ENCODE measurements at places on chromosomes 5 and 9. TPM values are rescaled to one million over a fixed set of nuclear protein-coding genes. Genes with fewer than 3 reads are reported as not detected.

C9orf43 gene
- not detected for total RNA-seq

GRCh38 chr5:35651002-35651756 lies 33.5 kb downstream of the SPEF2 start:
- no peak overlapping the region for H3K27ac ChIP-seq
- no peaks in the 10 kb centered on the region for H3K36me3 ChIP-seq
- H3K27me3 ChIP-seq = no peaks in the 10 kb centered on the region

- no peak for DNase-seq
- H3K27me3 ChIP-seq = no peaks in the 10 kb centered on the region
- H3K4me3 ChIP-seq = no peak overlapping the region
- no peaks in the 10 kb centered on the region for H3K36me3 ChIP-seq
- no peaks in the 10 kb centered on the region for H3K4me1 ChIP-seq
These were observed 20.4 kb upstream of the TRIM52 start for GRCh38 chr5:181281077-181281983.

- no peak for DNase-seq
- H3K27ac ChIP-seq = no peak overlapping the region
- H3K27me3 ChIP-seq = no peaks in the 10 kb centered on the region
- H3K4me1 ChIP-seq = no peaks in the 10 kb centered on the region
- H3K4me3 ChIP-seq = no peak overlapping the region
These were observed 1866.7 kb upstream of the C9orf72 start for GRCh38 chr9:29439961-29440360.

DNA sequence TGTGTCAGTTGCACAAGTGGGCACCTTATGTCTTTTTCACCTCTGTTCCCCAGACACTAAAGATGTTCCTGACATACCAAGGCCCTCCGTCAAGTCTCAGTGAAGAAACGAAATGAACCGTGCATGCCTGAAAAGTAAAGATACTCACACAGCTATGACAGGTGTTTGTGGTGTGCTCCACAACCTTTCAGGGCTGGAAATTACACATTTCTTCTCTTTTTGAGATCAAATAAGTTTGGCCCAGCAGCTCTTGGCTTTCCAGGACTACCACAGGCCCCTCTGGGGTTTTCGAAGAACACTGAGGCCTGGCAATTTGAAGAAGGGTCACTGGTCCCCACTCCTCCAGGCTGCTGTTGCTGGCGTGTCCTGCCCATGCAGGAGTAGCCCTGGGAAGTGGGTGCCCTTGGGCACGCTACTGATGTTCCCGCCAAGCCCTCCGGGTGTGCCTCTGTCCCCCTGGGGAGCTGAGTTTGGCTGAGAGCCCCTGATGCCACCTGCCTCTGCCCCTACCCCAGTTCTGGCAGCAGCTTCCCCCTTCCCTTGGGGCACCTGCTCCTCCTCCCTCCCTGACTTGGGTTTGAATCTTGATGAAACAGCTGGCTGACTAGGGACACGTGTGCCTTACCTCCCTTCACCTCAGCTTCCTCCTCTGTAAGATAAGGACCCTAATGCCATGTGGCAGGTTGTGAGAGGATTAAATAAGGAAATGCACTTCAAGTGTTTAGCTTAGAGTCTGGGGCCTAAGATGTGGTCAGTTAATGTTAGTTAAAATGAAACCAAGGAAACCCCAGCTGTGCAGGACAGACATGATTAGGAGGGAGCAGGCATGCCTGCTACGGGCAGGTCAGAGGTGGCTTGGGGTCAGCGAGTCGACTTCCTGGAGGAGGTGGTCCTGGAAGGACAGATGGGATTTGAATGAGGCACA lies 49.1 kb upstream of the GADD45G start:
- H3K27ac ChIP-seq = peak overlapping the region; percentile 84
- H3K4me1 ChIP-seq = peaks cover 8% of the 10 kb centered on the region
- DNase-seq = no peak
- no peaks in the 10 kb centered on the region for H3K36me3 ChIP-seq
